Fibroblast of skin of right biceps (primary cell): ENCODE measurements at places on chromosomes 13 and 19.

DNA sequence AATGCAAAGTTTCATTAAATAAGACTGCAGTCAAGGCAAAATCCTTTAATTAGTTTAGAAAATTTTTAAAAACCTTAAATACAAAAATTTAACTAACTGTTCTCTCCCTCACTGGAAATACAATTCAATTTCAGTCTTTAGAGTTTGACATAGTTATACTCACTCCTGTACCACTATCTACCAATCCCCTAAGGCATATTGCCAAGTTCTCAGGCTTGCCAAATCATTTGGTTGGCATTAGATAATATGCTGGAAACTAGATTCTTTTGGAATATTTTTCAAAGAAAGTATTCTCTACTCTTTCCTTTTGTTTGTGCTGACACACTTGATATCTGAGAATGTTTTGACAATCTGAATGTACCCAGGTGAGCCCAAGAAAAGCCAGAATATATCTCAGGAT is 77.2 kb downstream of the TSC22D1 start:
- DNase-seq = no peak

DNA sequence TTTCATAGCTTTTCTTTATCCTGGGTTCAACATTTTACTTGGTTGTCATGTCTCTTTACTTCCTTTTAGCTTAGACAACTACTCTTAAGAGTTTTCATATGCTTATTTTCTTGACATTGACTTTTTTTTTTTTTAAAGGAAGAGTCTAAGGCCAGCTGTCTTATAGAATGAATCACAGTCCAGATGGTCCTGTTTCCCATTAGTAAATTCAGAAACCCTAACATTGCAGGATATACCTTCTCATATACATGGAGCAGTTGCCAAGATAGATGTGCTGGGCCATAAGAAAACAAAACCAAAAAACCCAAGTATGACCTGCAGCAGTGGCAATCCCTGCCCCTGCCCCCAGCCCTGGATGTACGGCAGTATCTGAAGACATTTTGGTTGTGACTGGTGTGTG is 72.8 kb downstream of the COG3 start:
- peak; percentile 12 for DNase-seq

GRCh38 chr13:111486331-111486730 is 165.9 kb downstream of the TEX29 start:
- DNase-seq = no peak

DNA sequence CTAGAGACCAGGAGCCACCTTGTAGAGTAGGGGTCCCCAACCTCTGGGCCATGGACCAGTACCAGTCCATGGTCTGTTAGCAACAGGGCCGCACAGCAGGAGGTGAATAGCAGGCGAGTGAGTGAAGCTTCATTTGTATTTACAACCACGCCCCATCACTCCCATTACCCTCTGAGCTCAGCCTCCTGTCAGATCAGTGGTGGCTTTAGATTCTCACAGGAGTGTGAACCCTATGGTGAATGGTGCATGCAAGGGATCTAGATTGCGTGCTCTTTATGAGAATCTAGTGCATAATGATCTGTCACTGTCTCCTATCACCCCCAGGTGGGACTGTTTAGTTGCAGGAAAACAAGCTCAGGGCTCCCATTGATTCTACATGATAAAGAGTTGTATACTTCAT is 303.6 kb downstream of the KCNRG start:
- no peak for DNase-seq

GRCh38 chr13:55263045-55263444 is 1877.7 kb upstream of the PRR20A start:
- no peak for DNase-seq
